ENCODE measurements at places on chromosomes 5 and 9. TPM values are rescaled to one million over a fixed set of nuclear protein-coding genes. Genes with fewer than 3 reads are reported as not detected.

PCDHGA1 gene
- 4.6 TPM for total RNA-seq

DNA sequence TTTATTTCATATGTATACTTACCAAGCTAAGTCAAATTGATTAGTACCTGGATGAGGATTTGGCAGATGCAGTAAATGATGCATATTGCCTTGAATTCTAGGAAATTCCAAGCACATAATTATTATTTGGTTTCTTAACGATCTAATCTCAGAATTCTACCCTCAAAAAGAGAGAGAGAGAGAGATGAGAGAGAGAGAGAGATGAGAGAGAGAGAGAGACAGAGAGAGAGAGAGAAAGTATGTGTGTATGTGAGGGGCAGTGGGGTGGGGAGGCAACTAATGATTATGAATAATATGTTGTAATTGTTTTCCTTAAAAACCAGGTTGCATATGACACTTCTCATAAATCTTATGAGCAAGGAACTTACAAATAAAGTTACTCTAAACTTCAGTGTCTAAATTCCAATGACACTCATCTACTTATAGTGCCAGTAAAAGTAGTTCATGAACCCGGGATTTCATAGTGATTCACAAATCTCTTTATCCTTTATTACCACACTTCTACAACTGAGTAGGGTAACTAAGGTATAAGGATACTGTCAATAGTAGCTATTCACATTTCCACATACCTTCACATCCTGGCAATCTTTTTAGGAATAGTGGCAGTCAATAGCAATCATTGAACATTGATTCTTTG lies 60.5 kb upstream of the EDIL3 start:
- no peaks in the 10 kb centered on the region for H3K4me1 ChIP-seq
- H3K27ac ChIP-seq: no peak overlapping the region
- H3K27me3 ChIP-seq: no peaks in the 10 kb centered on the region
- H3K4me3 ChIP-seq: no peak overlapping the region
- DNase-seq: no peak

- no peak overlapping the region for H3K27ac ChIP-seq
- DNase-seq: no peak
- no peaks in the 10 kb centered on the region for H3K4me1 ChIP-seq
- no peak overlapping the region for H3K4me3 ChIP-seq
Observed at GRCh38 chr5:135119481-135119880, 85.5 kb upstream of the PITX1 start.

UGCG gene
- 16.0 TPM for total RNA-seq

- no peak for DNase-seq
- peak overlapping the region; percentile 100 for H3K4me3 ChIP-seq
- H3K36me3 ChIP-seq: peaks cover 6% of the 10 kb centered on the region
- H3K4me1 ChIP-seq: peaks cover 21% of the 10 kb centered on the region
- peak overlapping the region; percentile 94 for H3K27ac ChIP-seq
Observed at GRCh38 chr9:91360551-91361290, 997 bp downstream of the AUH start.

GRCh38 chr5:116303810-116304209 lies 219.0 kb downstream of the COMMD10 start:
- H3K27ac ChIP-seq: no peak overlapping the region
- peaks cover 3% of the 10 kb centered on the region for H3K4me1 ChIP-seq
- H3K36me3 ChIP-seq: peaks cover 28% of the 10 kb centered on the region
- DNase-seq: no peak

SLC34A3 gene
- total RNA-seq: not detected

GRCh38 chr5:135423846-135424168 lies 23.3 kb downstream of the DCANP1 start:
- no peaks in the 10 kb centered on the region for H3K4me1 ChIP-seq
- H3K27ac ChIP-seq: no peak overlapping the region
- no peaks in the 10 kb centered on the region for H3K27me3 ChIP-seq
- H3K4me3 ChIP-seq: no peak overlapping the region
- no peak for DNase-seq

- H3K27me3 ChIP-seq: no peaks in the 10 kb centered on the region
- DNase-seq: no peak
- H3K4me3 ChIP-seq: no peak overlapping the region
- peaks cover 13% of the 10 kb centered on the region for H3K4me1 ChIP-seq
Observed at GRCh38 chr5:157370967-157371366, 89.0 kb upstream of the NIPAL4 start.

GRCh38 chr5:78065663-78066062 lies 228.8 kb downstream of the AP3B1 start:
- no peaks in the 10 kb centered on the region for H3K4me1 ChIP-seq
- no peak overlapping the region for H3K4me3 ChIP-seq
- H3K36me3 ChIP-seq: peaks cover 24% of the 10 kb centered on the region
- peaks cover 2% of the 10 kb centered on the region for H3K27me3 ChIP-seq

GRCh38 chr9:70352356-70352755 lies 62.1 kb downstream of the KLF9 start:
- no peak overlapping the region for H3K4me3 ChIP-seq
- no peaks in the 10 kb centered on the region for H3K4me1 ChIP-seq
- DNase-seq: no peak
- H3K27ac ChIP-seq: no peak overlapping the region
- H3K36me3 ChIP-seq: no peaks in the 10 kb centered on the region

MLANA gene
- total RNA-seq: not detected

HSPB3 gene
- not detected for total RNA-seq

GRCh38 chr9:95148208-95148520 lies 169.3 kb downstream of the FANCC start:
- H3K4me3 ChIP-seq: no peak overlapping the region
- no peak overlapping the region for H3K27ac ChIP-seq
- H3K27me3 ChIP-seq: no peaks in the 10 kb centered on the region
- no peaks in the 10 kb centered on the region for H3K36me3 ChIP-seq

ANKHD1 gene
- total RNA-seq: 105 TPM
